CD8-positive, alpha-beta memory T cell (primary cell): ENCODE measurements at places on chromosomes 1 and 21. TPM values are rescaled to one million over a fixed set of nuclear protein-coding genes. Genes with fewer than 3 reads are reported as not detected.
A peak's percentile ranks its signal among the peaks of the same experiment; 100 is the strongest.

Gene FGR
- total RNA-seq = 1.6 TPM

Gene MYOG
- total RNA-seq = not detected

Gene VHLL
- 0.35 TPM for total RNA-seq

GRCh38 chr1:160711602-160712311 lies at the start of gene CD48:
CD48 (minus strand) TSS chr1:160711822; CDS start chr1:160711763, 59 bp downstream.
- DNase-seq = peak; percentile 86

DNA sequence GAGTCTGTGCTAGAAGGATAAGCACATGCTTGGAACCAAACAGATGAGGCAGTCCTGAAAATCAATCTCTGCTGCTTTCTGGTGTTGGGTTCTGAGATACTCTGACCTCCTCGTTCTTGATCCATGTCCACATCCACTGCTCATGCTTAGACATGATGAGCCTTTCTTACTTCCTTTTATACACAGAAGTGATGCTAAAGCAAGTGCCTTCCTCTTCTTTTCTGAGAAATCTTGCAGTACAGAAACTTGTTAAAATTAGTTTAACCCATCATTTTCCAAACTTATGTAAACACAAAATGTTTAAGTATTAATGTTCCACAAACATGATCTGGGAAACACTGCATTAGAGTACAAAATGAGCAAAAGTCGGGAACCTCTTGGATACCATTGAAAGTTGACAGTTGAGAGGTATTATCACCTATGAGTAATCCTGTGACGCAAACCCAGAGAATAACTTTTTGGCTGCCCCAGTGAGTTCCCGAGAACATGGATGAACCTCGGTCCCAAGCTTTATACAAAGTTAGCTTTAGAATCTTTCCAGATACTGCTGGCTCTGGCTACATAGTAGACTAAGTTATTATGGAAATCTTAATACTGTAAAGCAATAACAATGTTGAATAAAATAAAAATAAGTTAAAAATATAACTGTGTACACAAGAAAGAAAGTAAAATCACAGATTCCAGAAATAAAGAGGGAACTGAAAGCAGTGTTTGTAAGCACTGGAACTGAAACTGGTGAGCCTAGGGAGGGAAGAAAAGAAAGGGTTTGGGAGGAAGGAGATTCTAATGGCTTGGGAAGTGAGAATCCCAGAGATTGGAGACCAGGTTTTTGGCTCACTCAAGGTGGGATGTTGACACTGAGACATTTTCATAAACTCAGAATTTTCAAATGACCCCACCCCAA lies 429.3 kb upstream of the RUNX1 start:
- DNase-seq = no peak

GRCh38 chr1:92515796-92516201 lies 29.1 kb upstream of the GFI1 start:
- DNase-seq = no peak

GRCh38 chr1:214833178-214833756 lies 230.3 kb downstream of the CENPF start:
- no peak for DNase-seq
